CD8-positive, alpha-beta memory T cell (primary cell): ENCODE measurements at places on chromosomes 7 and 10. TPM values are rescaled to one million over a fixed set of nuclear protein-coding genes. Genes with fewer than 3 reads are reported as not detected.

Gene CYP2C8
- 0.24 TPM for polyA plus RNA-seq

GRCh38 chr7:149822353-149822943 lies 15.7 kb upstream of the ZNF862 start:
- no peak for DNase-seq

- no peak for DNase-seq
These were observed 87.9 kb downstream of the HIF1AN start for GRCh38 chr10:100623521-100624230.

- no peak for DNase-seq
These were observed 58.0 kb downstream of the PDSS1 start for GRCh38 chr10:26755443-26755903.

DNA sequence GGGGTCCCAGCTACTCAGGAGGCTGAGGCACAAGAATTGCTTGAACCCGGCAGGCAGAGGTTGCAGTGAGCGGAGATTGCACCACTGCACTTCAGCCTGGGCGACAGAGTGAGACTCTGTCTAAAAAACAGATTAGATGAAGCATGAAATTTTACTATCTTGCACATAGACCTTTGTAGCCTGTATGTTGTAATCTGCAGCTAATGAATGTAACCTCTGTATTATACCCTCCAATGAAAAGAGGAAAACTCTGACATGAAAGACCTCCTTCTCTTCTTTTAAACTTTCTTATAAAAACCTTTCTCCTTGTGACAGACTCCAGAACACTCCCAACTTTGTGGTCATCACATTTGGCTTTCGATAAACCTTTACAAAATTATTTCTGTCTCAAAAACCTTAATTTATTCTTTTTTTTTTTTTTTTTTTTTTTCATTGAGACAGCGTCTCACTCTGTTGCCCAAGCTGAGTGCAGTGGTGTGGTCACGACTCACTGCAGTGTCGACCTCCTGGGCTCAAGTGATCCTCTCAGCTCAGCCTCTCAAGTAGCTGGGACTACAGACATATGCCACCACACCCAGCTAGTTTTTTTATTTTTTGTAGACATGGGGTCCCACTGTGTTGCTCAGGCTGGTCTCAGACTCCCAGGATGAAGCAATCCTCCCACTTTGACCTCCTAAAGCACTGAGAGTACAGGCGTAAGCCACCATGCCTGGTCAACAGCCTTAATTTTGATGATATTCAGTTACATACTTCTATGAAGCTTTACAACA lies 97.4 kb downstream of the SVOPL start:
- DNase-seq: no peak

DNA sequence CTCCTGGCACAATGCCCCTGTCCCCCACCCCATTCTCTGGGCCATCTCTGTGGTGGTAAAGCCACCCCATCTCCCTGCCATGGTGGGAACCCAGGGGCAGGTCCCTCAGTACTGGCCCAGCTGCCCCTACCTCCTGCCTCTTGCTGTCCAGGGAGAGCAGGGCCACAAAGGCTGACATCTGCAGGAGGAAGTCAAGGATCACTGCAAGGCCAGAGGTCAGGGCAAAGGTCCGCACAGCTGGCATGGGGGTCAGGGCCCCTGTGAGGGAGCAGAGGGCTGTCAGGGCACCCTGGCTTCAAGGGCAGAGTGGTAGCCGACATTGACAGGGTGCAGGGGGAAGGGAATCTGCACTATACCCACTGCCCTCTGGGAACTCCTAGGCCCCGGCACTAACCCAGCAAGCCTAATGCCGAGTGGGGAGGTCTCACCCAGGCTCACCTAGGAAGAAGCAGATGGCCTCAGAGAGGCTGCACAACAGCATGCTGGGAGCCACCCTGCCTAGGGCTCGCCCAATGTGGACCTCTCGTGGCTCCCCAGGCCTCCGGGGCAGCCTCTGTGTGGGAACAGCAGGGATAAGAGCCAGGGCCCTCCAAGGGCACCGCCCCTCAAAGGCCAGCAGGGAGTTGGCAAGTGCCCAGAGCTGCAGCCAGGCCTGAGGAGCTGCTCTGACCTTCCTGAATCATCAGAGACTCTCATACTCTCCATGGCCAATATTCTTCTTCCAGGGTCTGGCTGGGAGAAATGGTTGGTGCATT lies 7.7 kb downstream of the NPC1L1 start:
- no peak for DNase-seq

Gene CCDC3
- not detected for polyA plus RNA-seq
